ENCODE measurements at places on chromosomes 16 and 17.
A peak's percentile ranks its signal among the peaks of the same experiment; 100 is the strongest.

GRCh38 chr17:43917348-43918025 lies 10.2 kb upstream of the MPP2 start:
- DNase-seq = peak; percentile 43

DNA sequence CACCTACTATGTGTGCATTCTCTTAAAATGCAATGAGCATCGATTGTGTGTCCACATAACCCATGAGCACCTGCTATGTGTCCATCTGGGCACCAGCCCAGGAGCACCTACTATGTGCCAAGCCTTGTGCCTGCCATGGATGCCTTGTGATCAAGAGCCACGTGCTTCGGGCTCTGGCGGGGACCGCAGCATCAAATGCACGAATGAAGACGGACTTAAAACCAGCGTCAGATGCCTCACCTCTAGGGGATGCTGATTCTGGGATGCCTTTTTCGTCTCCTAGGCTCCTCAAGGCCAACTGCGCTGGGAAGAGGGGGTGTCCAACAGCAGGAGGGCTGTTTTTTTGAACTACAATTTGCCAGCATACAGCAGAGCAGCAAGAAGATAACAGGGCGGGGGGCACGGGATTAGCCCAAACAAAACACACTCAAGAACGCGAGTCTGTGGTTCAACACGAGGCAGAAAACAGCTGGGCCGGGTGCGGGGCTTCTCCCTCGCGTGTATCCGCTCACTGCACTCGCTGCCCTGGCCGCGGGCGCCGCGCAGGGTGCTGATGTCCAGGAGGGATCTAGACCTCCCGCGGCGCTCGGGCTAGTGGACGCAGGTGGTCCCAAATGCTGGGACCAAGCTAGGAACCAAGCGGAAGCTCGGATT lies 1.2 kb upstream of the GLIS2 start:
- no peak for DNase-seq

GRCh38 chr16:407253-407652 lies 5.6 kb downstream of the DECR2 start:
- DNase-seq = no peak

DNA sequence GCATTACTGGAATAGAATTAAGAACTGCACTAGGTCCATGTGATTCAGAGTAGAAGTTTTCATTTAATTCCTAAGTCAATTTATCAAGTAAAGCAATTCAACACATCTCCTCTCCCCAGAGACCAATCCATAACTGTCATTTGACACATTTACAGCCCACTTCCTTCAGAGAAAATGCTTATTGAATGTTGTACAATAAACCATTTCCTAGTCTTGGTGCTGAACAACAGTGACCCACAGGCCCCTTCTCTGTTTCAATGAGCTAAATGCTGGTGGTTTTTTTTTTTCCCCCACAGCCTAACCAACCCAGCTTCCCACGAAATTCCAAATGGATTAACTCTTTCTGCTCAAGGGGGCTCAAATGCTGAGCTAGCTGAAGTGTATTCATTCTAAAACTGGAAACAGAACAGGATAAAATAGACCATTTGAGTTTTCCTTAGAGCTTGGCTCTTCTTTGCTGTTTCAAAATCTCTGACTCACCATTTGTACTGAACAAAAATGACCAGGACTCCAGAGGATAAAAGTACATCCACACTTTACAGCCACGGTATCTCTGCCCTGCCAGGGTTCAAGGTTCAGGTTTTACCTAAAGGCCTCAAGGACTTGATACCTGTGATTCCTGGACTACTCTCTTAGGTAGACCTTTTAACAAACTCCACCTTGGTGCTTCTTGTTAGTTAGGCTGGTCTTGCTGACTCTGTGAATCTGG lies 62.3 kb downstream of the TMEM100 start:
- no peak for DNase-seq

DNA sequence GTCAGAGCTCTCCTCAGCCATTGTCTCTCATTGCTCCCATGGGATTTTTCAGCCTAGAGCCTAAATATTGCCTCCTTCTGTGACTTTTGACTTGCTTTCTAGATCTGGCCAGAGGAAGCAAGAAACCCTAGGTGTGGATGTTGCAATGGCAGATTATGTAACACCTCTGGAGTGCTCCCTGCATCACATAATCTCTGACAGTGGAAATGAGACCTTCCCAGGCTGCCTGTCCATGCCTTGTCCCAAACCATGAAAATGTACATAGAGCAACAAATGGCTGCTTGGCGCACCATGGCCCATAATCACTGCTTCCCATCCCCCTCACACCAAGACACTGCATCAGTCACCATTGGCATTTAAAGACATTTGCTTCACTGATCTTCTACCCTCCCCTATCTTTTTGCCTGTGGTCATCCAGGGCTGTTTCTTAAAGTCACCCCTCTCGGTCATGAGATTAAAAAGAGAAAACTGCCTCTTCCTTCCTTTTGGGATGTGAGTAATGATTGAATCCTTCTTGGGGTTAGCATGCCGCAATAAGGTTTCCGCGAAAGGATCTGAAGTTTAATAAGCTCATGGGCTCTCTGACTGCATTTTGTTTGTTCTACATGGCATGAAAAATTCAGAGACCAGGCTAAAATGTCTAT lies 34.2 kb upstream of the CCL2 start:
- no peak for DNase-seq

- no peak for DNase-seq
Measured at GRCh38 chr17:79116575-79117368, 42.1 kb downstream of the ENGASE start.

DNA sequence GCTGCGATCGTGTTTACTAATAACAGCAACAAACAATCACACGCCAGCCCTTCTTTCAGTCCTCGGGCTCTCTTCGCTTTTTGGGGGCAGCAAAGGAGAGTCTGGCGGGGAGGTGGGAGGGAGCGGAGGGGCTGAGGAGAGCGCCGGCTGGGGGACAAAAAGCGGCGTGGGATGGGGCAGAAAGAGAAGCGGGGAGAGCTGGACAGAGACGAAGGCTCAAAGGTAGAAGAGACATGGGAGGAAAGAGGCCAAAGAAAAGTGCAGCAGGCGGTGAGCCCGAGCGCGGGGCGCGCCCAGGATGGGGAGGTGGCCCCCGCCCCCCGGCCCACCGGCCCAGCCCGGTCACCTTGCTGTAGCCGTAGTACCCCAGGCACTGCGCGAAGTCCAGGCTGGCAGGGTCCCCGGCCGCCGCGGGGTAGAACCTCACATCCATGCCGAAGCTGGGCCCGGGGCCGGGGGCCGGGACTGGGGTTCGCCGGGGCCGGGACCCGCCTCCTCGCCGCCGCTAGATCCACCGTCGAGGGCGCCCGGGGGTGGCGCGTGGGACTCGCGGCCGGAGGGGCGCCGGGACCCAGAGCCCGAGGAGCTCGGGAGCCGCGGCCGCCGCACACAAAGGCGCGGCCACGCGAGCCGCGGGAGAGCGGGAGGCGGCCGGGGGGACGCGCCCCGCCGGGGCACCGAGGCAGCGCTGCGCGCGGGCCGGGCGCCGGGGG lies 496 bp downstream of the TOX3 start:
- no peak for DNase-seq

DNA sequence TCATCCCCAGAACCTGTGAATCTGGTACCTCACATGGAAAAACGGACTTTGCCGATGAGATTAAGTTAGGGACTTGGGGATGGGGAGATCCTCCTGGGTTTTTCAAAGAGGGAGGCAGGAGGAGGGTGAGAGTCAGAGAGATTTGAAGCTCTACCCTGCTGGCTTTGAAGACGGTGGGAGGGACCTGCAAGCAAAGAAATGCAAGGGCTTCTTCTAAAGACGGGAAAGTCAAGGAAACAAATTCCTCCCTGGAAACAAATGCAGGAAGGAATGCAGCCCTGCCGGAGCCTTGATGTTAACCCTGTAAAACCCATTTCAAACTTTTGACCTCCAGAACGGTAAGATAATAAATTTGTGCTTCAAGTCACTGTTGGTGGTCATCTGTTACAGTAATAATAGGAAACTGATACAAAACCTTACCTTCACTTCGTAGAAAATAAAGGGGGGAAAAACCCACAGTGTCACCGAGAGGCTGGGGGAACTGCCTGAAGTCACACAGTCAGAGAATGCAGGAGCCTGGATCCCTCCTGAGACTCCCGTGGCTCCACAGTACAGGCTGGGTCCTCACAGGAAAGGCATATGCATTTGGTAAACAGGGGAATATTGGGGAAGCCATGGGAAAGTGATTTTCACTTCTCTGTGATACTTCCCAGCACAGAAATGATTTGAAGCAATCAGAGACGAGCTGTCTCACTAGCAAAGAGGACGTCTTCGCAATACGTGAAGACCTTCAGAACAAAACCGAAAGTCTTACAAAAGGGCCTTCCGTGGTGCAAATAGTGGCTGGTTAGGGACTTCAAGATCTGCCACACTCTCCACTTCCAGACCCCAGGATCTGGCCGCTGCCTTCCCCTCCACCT lies 58.9 kb upstream of the CLEC3A start:
- no peak for DNase-seq

GRCh38 chr16:67399218-67399733 lies 6.0 kb upstream of the TPPP3 start:
- DNase-seq = peak; percentile 36

DNA sequence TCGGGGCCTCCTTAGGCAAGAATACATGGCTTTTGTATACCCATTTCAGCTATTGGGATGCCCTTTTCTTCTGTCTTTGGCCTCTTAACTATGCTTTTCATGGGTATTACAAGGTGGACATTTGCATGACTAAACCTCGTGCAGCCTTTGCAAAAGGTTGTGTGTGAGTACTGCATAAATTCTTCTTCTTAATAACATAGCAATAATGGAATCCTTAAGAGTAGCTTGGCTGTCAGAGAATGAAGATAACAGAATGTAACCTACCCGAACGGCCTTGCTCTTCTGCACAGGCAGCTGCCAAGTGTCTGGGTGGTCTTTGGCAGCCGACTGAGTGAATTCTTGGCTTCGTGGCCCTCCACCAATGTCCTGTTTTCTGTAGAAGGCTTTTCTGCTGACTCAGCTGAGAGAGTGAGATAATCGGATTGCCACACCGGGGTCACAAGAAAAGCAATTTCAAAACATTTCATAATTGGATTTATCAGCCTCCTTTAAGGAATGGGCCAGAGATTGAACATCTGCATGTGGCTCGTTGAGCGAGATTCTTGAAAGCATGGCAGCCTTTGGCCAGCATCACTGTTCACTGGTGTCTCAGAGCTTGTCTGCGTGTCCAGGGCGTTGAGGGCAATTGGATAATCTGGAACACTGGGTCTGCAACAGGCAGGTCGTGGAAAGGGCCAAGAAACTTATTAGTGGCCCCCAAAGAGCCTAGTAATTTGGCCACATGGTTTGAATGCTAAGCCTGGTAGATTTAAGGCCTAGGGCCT lies 13.4 kb downstream of the IRF8 start:
- DNase-seq = no peak

GRCh38 chr16:70529051-70529777 lies 5.6 kb downstream of the SF3B3 start:
- no peak for DNase-seq

- DNase-seq = no peak
Measured at GRCh38 chr16:3413730-3414379, 12.8 kb downstream of the ZNF174 start.
